Activated T-cell treated with anti-CD3 and anti-CD28 coated beads, Interleukin-2, amount 50 U/mL, for 24 hours (primary cell): ENCODE measurements at places on chromosomes 4 and X.

DNA sequence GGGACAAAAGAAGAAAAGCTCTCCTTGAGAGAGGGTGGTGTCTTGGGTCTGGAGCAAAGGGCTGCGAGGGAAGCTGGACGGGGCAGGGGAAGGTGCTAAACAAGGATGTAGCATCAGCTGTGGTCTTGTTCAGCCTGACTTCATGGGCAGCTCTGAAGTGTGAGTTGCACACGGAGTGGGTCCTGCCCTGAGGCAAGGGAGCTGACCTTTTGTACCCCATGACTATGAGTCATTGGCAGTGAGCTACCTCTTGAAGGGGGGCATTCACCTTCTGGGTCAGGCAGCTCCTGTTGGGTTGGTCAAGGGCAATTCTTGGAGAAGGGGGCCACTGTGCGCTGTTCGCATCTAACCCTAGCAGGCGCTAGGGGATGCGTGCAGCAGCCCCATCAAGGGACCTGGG lies 151.8 kb downstream of the SMIM20 start:
- DNase-seq, result no peak

GRCh38 chrX:111352424-111352823 lies 59.6 kb downstream of the DCX start:
- no peak for DNase-seq

DNA sequence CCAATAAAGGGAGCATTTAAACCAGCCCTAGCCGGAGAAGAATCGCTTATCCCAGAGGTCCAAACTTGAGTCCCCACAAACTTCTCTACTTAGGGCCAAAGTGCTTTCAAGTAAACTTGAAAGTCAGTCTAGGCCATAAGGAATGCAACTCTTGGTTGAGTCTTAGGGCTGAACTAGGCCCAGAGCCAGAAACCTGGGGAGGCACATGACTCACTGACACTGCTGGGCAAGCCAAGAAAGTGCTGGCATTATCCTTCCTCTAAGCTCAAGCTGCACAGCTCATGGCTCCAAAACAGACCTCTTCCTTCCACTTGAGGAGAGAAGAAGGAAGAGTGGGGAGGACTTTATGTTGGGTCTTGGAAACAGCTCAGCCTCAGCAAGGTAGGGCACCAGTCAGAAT lies 1257.3 kb upstream of the DIAPH2 start:
- DNase-seq, result no peak

- DNase-seq, result no peak
Observed at GRCh38 chrX:51665981-51666380, 16.6 kb downstream of the CENPVL2 start.

DNA sequence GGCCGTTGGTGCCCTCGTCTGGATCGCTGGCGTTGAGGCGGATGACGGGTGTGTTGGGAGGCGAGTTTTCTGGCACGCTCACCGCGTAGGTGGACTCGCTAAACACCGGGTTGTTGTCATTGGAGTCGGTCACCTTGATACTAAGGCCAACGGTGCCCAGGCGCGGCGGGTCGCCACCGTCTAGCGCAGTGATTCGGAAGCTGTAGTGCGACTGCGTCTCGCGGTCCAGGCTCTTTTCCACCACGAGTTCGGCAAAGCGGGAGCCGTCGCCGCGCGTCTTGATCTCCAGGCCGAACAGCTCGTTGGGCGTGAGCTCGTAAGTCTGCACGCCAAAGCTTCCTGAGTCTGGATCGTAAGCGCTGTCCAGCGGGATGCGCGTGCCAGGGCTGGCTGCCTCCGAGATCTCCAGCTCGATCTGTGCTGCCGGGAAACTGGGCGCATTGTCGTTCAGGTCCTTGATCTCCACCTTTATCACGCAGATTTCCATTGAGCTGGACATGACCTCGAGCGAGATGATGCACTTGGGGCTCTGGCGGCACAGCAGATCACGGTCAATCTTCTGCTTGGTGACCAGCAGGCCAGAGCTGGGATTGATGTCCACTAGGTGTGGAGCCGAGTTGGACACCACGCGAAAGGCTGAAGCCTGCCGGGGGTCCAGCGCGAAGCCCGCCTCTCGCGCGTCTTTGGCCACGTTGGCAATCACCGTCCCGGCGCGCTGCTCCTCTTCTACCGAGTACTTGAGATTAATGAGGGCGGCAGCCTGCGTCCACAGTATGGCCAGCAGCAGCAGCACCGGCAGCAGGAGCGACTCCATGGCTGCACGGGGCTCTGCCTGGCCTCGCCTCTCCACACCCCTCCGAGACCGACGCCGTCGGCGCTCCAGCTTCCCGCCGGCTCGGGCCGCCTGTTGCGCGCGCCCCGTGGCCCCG lies 2.0 kb downstream of the PCDH19 start:
- no peak for DNase-seq

DNA sequence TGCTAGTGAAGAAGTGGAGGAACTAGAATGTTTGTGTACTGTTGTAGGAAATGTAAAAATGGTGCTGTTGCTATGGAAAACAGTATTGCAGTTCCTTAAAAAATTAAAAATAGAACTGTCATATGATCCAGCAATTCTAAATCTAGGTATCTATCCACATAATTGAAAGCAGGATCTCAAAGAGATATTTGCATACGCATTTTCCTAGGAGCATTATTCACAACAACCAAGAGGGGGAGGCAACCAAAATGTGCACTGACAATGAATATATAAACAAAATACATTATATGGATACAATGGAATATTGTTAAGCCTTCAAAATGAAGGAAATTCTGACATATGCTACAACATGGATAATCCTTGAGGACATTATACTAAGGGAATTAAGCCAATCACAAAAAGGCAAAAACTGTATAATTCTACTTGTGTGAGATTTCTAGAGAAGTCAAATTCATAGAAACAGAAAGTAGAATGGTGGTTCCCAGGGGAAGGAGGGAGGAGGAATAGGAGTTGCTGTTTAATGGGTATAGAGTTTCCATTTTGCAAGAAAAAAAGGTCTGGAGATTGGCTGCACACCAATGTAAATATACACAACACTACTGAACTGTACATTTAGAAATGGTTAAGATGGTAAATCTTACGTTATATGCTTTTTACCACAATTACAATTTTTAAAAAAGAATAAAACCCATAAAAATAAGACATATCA lies 35.6 kb upstream of the KCNE5 start:
- no peak for DNase-seq

DNA sequence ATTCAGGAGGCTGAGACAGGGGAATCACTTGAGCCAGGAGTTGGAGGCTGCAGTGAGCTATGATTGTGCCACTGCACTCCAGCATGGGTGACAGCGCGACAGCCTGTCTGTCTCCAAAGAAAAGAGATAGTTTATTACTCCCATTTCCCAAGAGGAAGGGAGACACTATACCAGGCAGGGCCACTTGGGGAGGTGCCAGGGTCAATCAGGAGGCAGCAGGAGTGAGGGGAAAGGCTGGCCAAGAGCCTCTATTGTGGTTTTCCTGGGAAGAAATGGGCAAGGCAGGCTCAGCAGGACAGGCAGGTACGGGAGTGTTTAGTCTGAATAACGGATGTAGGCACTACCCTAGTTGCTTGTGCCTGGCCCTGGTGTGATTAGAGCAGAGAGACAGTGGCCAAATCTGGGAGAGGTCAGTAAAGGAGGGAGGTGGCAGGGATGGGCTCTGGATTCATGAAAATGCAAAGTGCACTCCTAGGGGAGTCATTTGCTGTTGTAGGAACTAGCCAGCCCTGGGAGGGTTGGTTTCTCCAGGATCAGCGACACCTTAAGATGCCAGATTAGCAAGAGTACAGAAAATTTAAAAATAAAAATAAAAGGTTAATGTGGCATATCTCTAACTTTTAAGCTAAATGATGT lies 20.2 kb upstream of the CDKN2AIP start:
- peak; percentile 16 for DNase-seq

- DNase-seq, result no peak
Observed at GRCh38 chr4:8863686-8864682, 7.7 kb downstream of the HMX1 start.

GRCh38 chr4:151674804-151675391 lies 85.9 kb downstream of the GATB start:
- DNase-seq, result no peak

DNA sequence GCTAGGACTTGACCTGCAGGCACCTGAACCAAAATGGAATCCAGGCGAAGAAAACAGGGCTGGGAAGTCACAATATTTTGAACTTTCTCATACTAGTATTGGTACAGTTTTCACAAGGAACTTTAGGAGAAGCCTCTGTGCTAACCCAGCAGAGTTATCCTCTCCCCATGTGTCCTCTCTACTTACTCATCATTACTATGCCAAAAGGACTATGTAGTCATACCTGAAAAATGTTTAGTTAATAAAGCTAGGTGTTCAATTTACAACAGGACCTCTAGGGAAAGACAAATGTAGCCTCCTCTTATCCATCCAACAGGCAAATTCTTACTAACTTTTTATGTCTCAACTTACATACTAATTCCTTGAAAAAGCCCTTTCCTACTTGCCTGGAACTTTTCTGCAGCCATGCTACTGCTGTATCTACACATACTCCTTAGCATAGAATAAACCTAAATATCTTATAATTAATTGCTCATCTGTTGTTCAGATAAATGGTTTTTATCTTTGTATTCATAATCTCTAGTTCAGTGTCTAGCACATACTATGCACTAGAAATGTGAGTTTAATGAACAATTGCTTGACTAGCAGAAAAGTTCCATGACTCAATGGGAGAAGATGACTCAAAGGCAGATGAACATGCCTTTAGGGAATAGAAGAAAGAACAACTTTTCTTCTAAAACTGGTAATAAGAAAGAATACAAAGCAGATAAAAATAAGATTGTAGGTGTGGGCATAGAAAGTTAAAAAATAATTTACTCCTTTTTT lies 215.5 kb upstream of the VEGFC start:
- DNase-seq, result no peak

GRCh38 chrX:140432346-140433175 lies 72.3 kb downstream of the SOX3 start:
- DNase-seq, result no peak
